ENCODE measurements at places on chromosomes 2 and 18. TPM values are rescaled to one million over a fixed set of nuclear protein-coding genes. Genes with fewer than 3 reads are reported as not detected.

DNA sequence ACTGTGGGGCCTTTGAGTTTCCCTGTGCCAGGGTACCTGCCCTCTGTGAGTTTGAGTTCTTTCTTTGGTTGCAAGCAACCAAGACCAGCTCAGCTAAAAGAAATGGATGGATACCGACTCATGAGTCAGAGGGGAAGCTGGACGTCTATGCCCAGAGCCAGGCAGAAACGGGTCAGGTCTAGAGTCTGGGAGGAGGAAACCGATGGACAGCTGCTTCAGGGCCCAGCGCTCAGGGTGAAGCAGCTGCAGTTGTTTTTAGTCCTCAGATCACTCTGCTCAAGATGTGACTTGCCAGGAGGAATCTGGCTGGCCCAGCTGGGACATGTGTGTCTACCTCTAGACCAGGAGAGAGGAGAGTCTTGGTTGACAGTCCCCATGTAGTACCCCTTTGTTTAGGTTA is 10.1 kb upstream of the TYMS start:
- no peaks in the 10 kb centered on the region for H3K4me1 ChIP-seq
- H3K27ac ChIP-seq = no peak overlapping the region
- no peak for DNase-seq
- no peaks in the 10 kb centered on the region for H3K27me3 ChIP-seq

Gene IL18R1
- total RNA-seq = 1.3 TPM

Gene DSC3
- not detected for total RNA-seq

Gene GLI2
- total RNA-seq = 2.9 TPM

Gene CPLX4
- 0.33 TPM for total RNA-seq

- no peak for DNase-seq
- H3K27me3 ChIP-seq = no peaks in the 10 kb centered on the region
- no peaks in the 10 kb centered on the region for H3K4me1 ChIP-seq
- H3K4me3 ChIP-seq = no peak overlapping the region
These were observed 130.6 kb upstream of the DNAJC10 start for GRCh38 chr2:182585430-182585829.

Gene L3MBTL4
- 5.1 TPM for total RNA-seq

Gene TRIM43B
- total RNA-seq = not detected

- H3K4me3 ChIP-seq = no peak overlapping the region
- no peak for DNase-seq
- no peaks in the 10 kb centered on the region for H3K4me1 ChIP-seq
- H3K27me3 ChIP-seq = no peaks in the 10 kb centered on the region
- H3K27ac ChIP-seq = no peak overlapping the region
These were observed 1383.8 kb upstream of the ACVR2A start for GRCh38 chr2:146461068-146461467.

DNA sequence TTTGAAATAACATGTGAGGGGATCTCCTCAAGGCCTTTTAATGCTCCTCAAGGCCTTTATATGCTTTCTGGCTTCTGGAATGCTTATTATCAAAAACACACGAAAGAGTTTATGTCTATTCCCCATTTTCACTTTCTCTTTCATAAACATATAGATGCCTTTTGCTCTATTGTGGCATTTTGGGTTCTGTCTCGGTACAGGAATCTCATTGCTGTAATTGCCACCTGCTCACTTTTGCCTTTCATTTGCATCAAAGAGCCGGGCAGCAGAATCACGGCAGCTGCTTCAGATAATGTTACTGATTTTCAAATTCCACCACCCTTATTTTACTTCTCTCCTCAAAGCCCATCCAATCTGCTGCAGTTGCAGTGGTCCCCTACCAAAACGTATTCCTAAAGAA is 54.8 kb upstream of the LPIN2 start:
- no peaks in the 10 kb centered on the region for H3K36me3 ChIP-seq
- H3K4me1 ChIP-seq = peaks cover 5% of the 10 kb centered on the region
- no peaks in the 10 kb centered on the region for H3K27me3 ChIP-seq
- no peak overlapping the region for H3K4me3 ChIP-seq
- DNase-seq = no peak

DNA sequence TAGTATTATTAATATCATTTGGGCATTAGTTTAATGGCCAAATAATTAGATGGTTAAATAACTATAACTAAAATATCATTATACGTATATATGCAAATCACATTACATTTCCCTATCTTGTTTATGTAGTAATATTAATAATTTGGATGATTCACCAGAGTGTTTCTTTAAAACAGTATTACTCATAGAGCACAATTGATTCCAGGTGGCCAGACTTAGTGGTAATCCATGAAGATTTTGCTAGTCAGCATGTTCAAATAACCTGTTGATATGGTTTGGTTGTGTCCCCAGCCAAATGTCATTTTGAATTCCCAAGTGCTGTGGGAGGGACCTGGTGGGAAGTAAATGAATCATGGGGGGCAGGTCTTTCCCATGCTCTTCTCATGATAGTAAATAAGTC is 782.3 kb downstream of the LRP1B start:
- H3K4me3 ChIP-seq = no peak overlapping the region
- H3K27me3 ChIP-seq = no peaks in the 10 kb centered on the region
- no peak overlapping the region for H3K27ac ChIP-seq
- no peak for DNase-seq
- H3K4me1 ChIP-seq = no peaks in the 10 kb centered on the region

- no peaks in the 10 kb centered on the region for H3K4me1 ChIP-seq
- DNase-seq = peak; percentile 84
- H3K4me3 ChIP-seq = no peak overlapping the region
These were observed 290.7 kb upstream of the SLC14A2 start for GRCh38 chr18:45324495-45325113.

Gene CNDP1
- total RNA-seq = not detected

Gene PDE1A
- total RNA-seq = 35.3 TPM

DNA sequence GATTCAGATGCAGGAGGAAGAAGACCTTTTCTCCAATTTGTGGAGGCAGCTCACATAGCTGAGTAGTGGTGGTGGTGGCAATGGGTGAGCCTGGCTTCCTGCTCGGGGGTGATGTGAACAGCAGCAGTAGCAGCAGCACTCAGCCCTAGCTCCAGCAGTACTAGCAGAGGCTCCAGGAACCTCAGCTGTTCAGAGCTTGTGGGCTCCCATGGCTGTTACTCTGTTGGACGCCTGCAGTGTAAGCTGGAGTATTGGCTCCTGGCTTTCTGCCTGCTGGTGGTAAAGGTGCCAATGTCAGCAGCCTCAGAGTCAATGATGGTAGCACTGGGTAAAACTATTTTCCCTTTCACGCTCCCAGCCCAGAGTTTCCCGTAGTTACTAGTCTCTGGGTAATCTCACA is 3.1 kb upstream of the SEH1L start:
- no peaks in the 10 kb centered on the region for H3K36me3 ChIP-seq
- H3K27me3 ChIP-seq = no peaks in the 10 kb centered on the region
- no peak overlapping the region for H3K4me3 ChIP-seq
- no peak overlapping the region for H3K27ac ChIP-seq

DNA sequence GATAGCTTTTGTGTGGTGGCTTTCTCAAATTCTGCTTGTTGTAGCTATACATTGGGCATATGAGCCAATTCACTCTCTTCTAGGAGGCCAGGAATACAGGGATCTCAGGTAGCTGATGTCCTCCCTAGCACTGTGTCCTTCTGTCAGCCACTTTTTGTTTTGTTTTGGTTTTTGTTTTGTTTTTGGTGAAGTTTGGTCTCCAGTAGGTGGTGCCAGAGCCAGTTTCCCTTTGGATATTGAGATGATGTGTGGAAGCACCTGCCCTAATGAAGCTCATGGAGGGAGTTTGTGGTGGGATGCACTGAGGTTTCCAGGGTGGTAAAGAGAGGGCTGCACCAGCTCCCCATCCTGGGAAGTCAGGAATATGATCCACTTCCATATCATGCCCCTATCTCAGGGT is 100.5 kb upstream of the VWC2L start:
- no peaks in the 10 kb centered on the region for H3K36me3 ChIP-seq
- DNase-seq = no peak

DNA sequence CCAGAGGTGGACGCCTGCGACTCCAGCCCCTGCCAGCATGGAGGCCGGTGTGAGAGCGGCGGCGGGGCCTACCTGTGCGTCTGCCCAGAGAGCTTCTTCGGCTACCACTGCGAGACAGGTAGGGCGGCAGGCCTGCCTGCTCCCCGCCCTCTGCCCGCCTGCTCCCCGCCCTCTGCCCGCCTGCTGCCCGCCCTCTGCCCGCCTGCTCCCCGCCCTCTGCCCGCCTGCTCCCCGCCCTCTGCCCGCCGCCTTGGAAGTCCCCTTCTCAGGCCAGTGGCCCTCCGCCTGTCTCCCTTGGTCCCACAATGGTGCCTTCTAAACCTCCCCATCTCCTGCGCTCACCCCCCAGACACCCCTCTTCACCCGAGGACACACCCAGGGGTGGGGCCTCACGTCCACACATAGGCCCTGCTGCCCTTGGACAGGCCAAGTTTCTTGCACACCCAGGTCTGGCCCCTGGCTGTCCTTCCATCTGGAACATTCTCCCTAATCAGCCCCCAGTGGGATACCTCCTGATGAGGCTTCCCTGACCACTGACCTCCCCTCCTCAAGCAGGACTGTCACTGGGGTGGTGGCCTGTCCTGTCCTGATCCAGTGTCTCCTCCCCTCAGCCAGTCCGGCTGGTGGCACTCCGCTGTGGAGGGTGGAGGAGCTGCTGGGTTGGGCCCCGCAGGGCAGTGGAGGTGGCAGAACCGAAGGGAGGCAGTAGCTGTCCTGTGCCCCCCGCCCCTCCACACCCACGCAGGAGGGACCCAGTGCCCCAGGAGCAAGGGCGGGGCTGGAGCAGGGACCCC is 37.9 kb downstream of the MTERF4 start:
- H3K4me1 ChIP-seq = no peaks in the 10 kb centered on the region
- no peaks in the 10 kb centered on the region for H3K36me3 ChIP-seq
- H3K4me3 ChIP-seq = no peak overlapping the region
- peak; percentile 51 for DNase-seq

Gene RAMP1
- total RNA-seq = 419 TPM

DNA sequence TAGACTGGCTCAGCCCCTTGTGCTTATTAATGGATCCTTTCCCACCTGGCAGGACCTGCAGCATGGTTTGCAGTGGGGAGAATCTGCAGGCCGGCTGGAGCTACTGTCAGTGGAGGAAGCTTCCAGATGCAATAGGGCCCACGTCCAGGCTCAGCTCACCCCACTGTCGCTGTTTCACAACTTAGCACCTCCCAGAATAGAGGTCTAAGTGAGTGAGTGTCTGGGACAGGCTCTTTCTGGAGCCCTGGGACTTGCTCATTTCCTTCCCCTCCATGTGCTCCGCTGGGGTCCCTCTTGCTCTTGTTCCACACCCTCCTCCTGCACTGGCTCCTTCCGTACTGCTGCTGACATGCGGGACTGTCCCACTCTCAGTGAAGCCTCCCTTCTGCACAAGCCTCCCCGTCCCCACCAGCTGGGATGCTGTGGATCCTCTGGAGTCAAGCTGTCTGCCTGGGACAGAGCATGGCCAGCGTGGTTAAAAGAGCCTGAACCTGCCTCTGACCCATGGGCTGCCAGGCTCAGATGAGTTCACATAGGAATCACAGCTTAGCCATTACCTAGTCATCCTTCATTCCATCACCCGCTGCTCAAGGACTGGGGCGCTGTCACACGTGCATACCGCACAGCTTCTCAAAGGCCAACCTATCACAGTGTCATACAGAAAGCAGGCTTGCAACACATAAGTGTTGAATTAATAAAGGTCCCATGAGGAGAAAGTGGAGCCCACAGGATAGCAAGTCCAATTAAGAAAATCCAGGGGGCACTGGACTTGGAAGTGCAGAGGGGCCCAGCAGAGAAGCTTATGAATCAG is 135.9 kb downstream of the ACKR3 start:
- no peaks in the 10 kb centered on the region for H3K4me1 ChIP-seq
- H3K27me3 ChIP-seq = no peaks in the 10 kb centered on the region
- DNase-seq = peak; percentile 80
- no peaks in the 10 kb centered on the region for H3K36me3 ChIP-seq
- no peak overlapping the region for H3K27ac ChIP-seq
- no peak overlapping the region for H3K4me3 ChIP-seq

DNA sequence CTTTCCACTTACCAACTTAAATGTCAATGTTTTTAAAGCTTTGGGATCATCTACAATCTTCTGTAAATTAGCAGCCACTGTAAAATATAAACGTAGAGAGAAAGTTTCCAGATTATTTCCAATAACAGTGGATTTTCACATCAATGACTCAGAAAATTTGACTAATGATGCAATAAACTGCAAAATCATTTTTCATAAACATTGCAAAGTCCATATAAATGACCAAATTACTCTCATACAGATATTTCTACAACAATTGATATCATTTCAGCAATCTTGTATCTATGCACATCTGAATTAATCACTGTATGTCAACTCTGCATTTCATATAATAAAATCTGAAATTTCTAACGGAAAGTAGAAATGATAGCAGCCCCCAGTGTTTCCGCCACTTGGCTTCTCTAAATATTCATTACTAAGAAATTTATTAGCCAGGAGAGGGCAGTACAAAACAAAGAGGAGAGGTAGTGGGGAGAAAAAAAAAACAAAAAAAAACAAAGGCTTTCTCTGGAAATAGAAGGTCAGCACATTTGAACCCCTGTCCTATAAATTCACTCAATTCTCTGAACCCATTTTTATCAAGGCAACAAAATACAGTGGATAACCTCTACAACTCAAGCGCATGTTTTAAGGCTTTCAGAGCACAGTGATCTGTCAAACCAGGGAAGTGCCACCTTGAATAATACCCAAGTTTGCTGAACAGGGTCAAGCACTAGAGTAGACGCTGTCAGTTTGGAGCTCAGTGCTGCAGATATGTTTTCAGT is 282.6 kb downstream of the STK39 start:
- H3K27me3 ChIP-seq = no peaks in the 10 kb centered on the region
- DNase-seq = no peak
- H3K27ac ChIP-seq = no peak overlapping the region
- peaks cover 25% of the 10 kb centered on the region for H3K4me1 ChIP-seq
- no peak overlapping the region for H3K4me3 ChIP-seq
- no peaks in the 10 kb centered on the region for H3K36me3 ChIP-seq

Gene LCT
- total RNA-seq = not detected

Gene CAPN14
- total RNA-seq = 0.16 TPM

DNA sequence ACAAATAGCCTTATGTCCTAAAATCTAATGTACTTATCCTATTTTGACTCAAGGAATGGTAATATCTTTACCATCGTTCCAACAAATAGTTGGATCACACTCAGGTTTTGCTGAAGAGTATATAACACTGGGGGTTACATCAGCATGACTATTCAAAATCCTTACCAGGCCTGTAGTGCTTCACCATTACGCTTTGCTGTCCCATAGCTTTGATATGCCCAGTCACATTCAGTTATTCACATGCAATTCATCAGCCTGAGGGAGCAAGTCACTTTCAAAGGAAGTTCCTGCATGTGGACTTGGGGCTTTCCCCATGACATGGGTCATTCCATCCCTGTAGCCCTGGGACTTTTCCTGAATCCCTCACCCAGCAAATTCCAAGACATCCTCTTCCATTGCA is 39.6 kb downstream of the FTCDNL1 start:
- DNase-seq = no peak
- H3K36me3 ChIP-seq = no peaks in the 10 kb centered on the region
- H3K27ac ChIP-seq = no peak overlapping the region
- H3K4me1 ChIP-seq = peaks cover 17% of the 10 kb centered on the region
- H3K4me3 ChIP-seq = no peak overlapping the region

Gene FOXI3
- not detected for total RNA-seq

GRCh38 chr2:9617749-9618148 is 13.0 kb downstream of the YWHAQ start:
- no peaks in the 10 kb centered on the region for H3K36me3 ChIP-seq
- peaks cover 72% of the 10 kb centered on the region for H3K4me1 ChIP-seq
- H3K4me3 ChIP-seq = no peak overlapping the region

Gene CMPK2
- total RNA-seq = 11.1 TPM

GRCh38 chr18:48728204-48728833 is 189.5 kb downstream of the CTIF start:
- H3K27ac ChIP-seq = peak overlapping the region; percentile 51
- H3K36me3 ChIP-seq = no peaks in the 10 kb centered on the region
- no peak overlapping the region for H3K4me3 ChIP-seq
- H3K27me3 ChIP-seq = no peaks in the 10 kb centered on the region

- H3K4me1 ChIP-seq = no peaks in the 10 kb centered on the region
- no peaks in the 10 kb centered on the region for H3K36me3 ChIP-seq
- no peak overlapping the region for H3K27ac ChIP-seq
- no peak for DNase-seq
These were observed 1052.6 kb upstream of the PIK3C3 start for GRCh38 chr18:40902436-40902835.
